NCI-H1048 (cell line): ENCODE measurements at places on chromosomes 1 and 21.

- no peak for DNase-seq
Observed at GRCh38 chr1:207304710-207305488, 16.6 kb upstream of the CD55 start.

GRCh38 chr1:91078859-91079258, 57.0 kb upstream of the ZNF644 start:
- no peak for DNase-seq

DNA sequence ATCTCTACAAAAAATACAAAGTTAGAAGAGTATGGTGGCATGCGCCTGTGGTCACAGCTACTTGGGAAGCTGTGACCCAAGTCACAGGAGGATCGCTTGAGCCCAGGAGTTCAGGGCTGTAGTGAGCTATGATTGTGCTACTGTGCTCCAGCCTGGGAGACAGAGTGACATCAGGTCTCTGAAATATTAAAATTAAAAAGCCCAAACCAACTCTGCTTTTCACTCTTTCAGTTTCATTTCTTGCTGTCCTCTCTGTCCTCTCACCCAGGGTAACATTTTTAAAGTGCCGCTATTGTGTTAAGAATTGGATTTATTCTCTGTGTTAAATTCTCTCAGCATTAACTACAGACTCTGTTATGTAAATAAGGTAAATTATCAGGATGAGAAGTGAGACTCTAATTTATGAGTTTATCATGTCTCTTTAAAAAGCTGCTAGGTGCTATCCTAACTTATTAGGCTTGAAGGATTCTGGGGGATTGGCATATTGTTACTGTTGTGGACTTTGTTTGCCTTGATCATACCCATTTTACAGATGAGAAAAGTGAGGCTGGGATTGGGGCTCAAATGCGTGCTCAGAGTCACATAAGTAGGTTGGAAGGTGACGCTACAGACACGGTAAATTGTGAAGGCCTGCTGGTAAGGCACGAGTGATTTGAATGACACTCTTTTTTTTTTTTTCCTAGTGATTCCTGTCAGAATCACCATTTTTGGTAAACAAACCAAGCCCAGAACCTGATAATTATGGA, 46.5 kb downstream of the B3GALT5 start:
- DNase-seq: no peak

DNA sequence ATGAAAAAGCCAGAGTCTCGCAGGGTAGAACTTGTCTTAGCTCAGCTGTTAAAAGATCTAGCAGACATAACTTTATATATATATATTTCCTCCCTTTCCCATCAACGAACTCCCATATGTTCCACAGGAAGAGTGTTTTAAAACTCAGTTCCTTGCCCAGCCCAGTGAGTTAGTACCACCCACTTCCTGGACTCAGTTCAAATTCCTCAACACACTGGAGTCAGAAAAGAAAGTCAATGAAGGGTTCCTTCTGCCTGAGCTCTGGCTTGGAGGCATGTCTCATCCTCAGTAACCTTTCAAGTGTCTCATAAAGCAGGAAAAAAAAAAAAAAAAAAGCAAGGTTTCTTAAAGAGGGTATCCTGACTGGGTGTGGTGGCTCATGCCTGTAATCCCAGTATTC, 15.6 kb downstream of the TPM3 start:
- no peak for DNase-seq

DNA sequence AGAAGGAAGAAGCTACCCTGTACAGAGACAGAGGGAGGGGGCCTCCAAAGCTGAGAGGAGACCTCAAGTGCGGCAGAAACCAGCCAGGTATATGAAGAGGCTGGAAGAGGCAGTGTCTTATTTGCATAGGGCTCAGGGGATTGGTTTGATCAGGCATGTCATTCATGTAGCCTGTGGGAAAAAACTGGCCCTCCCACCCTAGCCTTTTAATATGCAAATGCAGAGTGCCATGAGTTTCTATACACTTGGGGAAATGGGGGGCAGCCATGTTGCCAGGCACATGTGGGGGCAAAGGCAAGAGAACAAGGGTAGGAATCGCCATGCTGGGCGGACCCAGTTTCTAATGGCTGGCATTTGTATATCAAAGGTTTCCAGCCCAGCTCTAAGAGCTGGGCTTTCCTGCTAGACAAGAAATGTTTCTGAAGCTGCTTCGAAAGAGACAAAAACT, 172.7 kb downstream of the RASAL2 start:
- no peak for DNase-seq

- no peak for DNase-seq
Observed at GRCh38 chr1:47460456-47460855, 22.6 kb downstream of the FOXD2 start.

GRCh38 chr1:107874221-107874620, 90.8 kb downstream of the VAV3 start:
- DNase-seq: no peak

- DNase-seq: no peak
Observed at GRCh38 chr21:35730325-35730724, 330.0 kb downstream of the SETD4 start.

DNA sequence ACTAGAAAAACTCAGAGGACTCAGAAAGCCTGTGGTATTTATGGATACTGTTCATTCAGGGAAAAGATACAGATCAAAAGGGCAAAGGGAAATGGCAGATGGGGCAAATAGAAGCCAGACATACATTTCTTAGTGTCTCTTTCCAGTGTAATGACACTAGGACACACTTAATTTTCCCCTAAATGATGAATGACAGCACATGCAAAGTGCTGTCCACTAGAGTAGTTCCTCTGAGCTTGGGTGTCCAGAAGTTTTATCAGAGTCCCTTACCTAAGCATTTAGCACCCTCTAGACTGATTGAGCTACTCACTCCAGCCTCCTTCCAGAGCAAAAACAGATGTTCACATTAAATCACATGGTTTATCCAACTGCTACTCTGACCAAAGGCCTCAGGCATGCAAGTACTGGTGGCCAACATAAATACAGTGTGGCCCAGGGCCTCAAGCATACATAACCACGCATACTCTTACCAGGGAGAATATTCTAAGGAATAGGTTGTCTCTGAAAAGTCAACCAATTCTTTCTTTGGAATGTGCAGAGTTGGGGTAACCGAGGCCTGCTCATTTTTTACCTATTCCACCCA, 166.9 kb downstream of the NCAM2 start:
- DNase-seq: no peak

DNA sequence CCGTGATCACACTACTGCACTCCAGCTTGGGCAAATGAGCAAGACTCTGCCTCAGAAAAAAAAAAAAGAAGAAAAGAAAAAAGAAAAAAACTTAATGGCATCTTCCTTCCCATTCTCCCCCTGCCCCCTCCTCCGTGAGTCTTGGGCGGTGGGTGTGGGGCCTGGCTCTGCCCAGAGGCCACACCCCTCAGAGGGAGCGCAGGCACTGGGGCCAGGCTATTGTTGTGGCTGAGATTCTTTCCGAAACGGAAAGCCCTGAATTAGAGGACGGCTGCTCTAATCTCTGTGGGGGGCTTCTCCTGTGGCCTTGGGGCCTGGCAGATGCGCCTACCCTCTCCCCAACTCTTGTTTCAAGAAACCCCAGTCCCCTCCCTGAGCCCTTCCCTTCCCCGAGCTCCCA, 4.1 kb upstream of the FAM110D start:
- DNase-seq: no peak

DNA sequence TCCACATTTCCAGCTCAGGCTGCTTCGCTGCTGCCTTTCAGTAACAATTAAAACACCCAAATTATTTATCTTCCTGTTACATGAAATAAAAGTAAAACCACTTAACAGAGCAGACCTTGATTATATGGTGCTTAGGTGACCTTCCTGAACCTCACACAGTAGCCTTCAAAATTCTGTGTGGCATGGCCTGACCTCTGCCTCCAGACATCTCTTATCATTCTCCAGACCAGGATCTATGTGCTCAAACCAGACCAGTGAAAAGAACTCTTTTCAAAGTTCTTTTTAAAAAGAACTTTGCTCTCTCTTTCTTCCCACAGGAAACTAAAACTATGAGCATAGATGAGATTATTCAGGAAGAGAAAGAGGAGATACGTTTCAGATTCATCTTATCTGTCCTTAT, 37.8 kb downstream of the KIAA0319L start:
- DNase-seq: no peak
